Stimulated activated effector memory CD8-positive, alpha-beta T cell treated with anti-CD3 and anti-CD28 coated beads, Interleukin-12 subunit alpha, Interleukin-12 subunit beta, amount 100 ng/mL, for 72 hours (primary cell): ENCODE measurements at places on chromosomes 7 and 10.

DNA sequence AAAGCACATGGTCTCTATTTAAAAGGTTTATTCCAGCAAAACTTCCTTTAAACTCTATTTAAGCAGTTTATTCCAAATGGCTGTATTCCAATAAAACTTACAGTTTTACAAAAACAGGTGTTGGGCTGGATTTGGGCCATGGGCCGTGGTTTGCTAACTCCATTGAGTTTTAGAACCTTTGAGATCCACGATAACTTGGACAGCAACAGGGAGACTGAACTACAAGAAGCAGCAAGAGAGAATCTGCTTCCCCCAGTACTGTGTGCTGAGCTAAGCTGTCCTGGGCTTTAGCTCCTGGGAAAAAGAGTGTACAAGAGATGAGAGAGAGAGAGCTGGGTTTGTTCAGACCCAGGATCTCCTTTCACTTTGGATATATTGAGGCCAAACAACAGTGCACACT is 204.0 kb upstream of the CELF2 start:
- DNase-seq: no peak

GRCh38 chr10:58757352-58758065 is 244.8 kb downstream of the BICC1 start:
- no peak for DNase-seq

DNA sequence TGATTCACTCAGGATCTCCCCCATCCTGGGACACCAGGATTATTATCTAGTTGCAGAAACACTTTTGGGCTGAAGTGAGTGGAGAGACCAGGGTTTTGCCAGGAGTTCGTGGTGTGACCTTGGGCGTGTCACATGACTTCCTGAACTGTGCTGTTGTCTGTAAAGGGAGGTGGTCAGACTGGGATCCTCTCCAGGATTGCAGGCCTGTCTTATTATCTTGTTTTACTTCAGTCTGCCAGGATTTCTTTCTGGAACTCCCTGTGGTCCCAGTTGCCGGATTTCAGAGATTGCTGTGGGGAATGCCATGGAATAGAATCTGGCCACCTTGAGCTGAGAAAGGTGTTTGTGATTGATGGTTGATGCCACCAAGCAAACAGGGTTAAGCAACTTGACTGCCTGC is 35.8 kb downstream of the CRCP start:
- DNase-seq: no peak

DNA sequence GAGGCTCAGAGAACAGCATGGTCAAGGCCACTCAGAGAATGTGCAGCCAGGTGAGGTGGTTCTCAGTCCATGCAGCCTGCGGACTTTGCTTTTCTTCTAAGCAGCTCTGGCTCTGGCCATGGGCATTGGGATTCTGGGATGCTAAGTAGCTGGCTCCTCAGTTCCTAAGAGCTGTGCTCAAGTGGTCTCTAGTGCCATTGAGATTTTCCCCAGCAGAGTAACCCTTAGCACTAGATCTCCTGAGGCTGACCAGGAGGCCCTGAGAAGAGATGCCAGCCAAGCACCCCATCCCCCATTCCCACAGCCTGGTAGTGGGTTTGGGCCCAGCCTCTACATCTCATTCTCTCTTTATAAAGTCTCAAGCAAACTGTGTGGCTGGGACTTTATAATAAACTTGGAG is 77.1 kb downstream of the KCNMA1 start:
- no peak for DNase-seq
